ENCODE measurements at places on chromosomes 13 and 19.

- DNase-seq = no peak
Observed at GRCh38 chr13:98690348-98691022, 62.0 kb downstream of the SLC15A1 start.

DNA sequence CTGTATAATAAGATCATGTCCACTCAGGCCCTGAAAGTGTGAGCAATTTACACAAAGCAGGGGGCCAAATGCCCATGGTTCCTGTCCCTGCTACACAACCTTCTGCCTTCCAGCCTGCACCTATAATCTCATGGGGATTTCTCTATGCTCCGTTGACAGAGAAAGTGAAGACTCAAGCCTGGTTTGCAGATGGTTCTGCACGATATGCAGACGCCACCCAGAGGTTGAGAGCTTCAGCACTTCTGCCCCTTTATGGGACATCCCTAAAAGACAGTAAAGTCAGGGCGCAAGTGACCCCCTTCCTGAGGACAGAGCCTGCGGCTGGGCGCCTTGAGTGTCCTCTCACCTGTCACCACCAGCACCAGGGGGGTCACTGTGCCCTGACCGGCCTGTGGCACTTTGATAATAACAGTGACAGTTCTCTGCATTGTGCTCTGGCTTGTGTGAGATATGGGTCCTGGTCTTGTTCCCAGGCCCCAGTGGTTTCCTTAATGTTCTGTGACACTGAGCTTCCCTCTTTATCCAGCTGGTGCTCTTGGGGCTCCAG, 15.1 kb downstream of the LILRA5 start:
- DNase-seq = no peak

- DNase-seq = no peak
Observed at GRCh38 chr13:35164324-35164932, 222.4 kb downstream of the NBEA start.

GRCh38 chr13:94546061-94546839, 49.7 kb downstream of the TGDS start:
- no peak for DNase-seq

- DNase-seq = no peak
Observed at GRCh38 chr13:29454931-29455481, 140.5 kb downstream of the SLC7A1 start.

DNA sequence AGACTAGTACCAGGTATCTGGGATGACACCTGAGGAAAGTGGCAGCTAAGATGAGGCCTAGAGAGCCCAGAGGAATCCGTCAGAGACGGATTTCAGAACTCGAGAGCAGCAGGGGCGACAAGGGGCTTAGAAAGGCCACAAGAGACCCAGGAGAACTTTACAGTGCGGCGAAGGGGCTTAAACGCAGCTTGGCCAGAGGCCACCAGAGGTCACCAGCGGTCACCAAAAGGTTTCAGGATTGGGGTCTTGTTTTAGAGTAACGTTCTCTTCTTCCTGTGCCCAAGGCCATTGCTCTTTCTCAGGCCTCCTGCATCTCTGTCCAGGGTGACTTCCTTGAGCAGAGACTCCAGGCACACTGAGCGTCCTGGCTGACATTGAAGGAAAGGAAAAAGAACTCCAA, 2.2 kb downstream of the ZSCAN22 start:
- DNase-seq = no peak

GRCh38 chr13:113456116-113456702, 2.9 kb upstream of the ADPRHL1 start:
- DNase-seq = no peak

GRCh38 chr19:34273121-34273520, 18.8 kb downstream of the GARRE1 start:
- DNase-seq = no peak

DNA sequence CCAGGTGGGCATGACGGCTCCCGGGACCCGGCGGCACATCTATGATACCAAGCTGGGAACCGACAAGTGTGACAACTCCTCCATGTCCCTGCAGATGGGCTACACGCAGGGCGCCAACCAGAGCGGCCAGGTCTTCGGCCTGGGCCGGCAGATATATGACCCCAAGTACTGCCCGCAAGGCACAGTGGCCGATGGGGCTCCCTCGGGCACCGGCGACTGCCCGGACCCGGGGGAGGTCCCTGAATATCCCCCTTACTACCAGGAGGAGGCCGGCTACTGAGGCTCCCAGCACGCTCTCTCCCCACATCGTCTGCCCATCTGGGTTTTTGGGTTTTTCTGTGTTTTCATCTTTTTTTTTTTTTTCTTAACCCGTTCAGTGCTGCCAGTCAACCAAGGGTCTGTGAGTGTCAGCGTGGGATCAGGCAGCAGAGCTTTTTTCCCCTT, 2.3 kb upstream of the ABCA7 start:
- no peak for DNase-seq

DNA sequence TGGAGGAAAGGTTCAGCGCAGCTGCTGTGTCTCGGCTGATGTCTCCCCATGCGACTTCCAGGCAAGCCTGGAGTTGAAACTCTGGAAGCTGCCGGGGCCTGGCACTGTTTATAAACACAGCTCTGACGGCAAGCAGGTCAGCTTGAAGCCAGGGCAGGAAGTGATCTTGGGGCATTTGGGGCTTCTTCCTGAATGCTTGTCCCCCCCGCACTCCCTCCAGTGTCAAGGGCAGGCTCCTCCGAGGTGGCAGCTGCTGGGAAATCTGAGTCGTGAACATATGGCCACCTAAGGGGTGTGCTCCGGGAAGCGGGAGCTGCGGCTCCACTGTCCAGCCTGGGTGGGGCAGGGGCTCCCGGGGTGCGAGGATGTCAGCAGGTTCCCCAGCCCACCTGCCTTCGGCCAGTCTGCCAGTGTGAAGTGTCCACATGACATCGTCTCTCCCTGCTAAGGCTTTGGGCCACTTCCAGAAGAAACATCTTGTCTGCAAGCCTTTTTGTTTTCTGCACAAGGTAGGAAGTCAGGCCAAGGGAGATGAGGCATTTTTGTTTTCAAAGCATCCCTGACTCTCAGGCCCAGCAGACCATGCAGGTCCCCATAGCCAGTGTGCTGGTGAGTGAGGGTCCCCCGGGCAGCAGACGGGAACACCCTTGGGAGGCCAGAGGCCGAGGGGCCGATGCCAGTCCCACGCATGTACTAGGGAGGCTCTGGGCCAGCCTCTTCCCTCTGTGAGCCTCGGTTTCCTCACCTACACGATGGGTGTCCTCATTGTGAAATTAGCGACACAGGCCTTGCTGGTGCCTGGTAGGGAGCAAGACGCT, 2.7 kb downstream of the PIAS4 start:
- no peak for DNase-seq

DNA sequence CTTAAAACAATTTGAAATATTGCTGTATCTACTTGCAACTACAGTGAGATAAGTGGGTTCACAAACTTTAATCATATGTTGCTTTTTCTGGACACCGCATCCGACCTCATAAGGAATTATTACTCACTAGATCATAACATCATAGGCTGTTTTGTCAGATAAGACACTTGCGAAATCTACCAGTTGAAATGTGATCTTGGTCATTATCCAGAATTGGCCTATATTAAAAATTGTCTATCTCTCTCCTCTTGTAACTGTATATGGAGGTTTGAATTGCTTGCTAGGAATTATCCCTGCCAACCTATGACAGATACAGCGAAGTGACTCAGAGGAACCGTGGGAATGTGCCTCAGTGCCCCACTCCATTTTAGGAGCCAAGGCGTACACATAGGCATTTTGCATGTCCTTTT, 117.0 kb upstream of the POSTN start:
- no peak for DNase-seq

DNA sequence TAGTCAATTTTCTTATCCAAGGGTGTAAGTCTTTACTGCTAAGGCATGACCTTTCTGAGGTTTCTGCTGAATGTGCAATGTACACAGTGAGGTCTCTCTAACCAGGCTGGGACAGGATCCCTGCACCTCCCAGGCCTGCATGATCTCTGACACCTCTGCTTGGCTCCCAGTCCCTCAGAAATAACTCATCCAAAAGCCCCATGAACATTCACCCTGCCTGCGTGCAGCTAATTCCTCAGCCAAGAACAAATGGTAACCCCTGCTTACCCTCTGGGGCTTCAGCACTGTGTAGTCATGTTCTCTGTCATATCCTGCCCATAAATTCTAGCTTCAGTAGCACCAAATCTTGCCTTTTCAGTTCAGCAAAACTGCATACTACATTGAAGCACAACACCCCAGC, 1146.3 kb upstream of the MIR17HG start:
- DNase-seq = no peak
